ENCODE measurements at places on chromosomes 11 and 22. TPM values are rescaled to one million over a fixed set of nuclear protein-coding genes. Genes with fewer than 3 reads are reported as not detected.

The PRPF19 gene
- total RNA-seq, result 34.7 TPM

The C11orf98 gene
- total RNA-seq, result 33.4 TPM

DNA sequence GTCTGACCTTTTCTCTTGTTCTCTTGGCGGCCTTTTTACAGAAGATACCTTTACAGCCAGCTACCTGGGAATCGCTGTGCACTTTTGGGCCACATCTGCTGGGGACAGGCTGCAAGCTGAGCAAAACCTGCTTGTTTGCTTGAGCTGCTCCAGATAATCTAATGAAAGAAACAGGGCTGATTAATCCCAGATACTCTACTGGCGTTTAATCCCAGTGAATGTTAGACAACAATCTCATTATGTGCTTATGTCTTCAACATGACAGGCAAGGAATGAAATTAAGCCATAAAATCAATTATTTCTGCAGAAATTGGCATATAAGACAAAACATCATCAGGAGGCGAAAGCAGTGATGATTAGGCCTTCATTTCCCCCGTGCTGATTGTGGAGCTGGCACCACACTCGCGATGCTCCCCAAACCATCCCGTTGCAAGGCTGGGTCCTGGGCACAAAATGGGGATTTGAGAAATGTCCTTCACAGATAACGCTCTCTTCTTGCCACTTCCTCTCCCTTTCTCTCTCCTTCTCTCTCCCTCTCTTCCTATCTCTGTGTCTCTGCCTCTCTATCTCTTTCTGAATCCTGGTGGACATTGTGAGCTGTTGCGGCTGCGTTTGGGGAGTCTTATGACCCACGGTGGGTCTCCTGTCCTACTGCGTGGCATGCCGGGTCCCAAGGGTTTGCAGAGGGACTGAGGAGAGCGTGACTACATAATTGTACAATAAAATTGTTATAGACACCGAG, 1053.8 kb downstream of the TBC1D22A start:
- DNase-seq, result no peak

GRCh38 chr11:82787981-82788380, 54.3 kb upstream of the FAM181B start:
- DNase-seq, result no peak

- peak; percentile 99 for DNase-seq
Observed at GRCh38 chr11:122215244-122215992, 99.4 kb upstream of the BLID start.

- DNase-seq, result no peak
Observed at GRCh38 chr22:37310815-37311595, 28.7 kb downstream of the CYTH4 start.

- DNase-seq, result no peak
Observed at GRCh38 chr11:107707807-107708206, 4.0 kb downstream of the SLN start.

Measured in fibroblast of lung (primary cell).